CD4-positive, alpha-beta T cell treated with Interleukin-17A for 1 hour (primary cell): ENCODE measurements at places on chromosomes 12 and 14.

GRCh38 chr14:49961270-49962222 is 68.7 kb downstream of the ARF6 start:
- DNase-seq = no peak

GRCh38 chr14:102544747-102545460 is 35.3 kb upstream of the ANKRD9 start:
- no peak for DNase-seq

- DNase-seq = no peak
Measured at GRCh38 chr14:70018713-70019211, 139.5 kb downstream of the SMOC1 start.

DNA sequence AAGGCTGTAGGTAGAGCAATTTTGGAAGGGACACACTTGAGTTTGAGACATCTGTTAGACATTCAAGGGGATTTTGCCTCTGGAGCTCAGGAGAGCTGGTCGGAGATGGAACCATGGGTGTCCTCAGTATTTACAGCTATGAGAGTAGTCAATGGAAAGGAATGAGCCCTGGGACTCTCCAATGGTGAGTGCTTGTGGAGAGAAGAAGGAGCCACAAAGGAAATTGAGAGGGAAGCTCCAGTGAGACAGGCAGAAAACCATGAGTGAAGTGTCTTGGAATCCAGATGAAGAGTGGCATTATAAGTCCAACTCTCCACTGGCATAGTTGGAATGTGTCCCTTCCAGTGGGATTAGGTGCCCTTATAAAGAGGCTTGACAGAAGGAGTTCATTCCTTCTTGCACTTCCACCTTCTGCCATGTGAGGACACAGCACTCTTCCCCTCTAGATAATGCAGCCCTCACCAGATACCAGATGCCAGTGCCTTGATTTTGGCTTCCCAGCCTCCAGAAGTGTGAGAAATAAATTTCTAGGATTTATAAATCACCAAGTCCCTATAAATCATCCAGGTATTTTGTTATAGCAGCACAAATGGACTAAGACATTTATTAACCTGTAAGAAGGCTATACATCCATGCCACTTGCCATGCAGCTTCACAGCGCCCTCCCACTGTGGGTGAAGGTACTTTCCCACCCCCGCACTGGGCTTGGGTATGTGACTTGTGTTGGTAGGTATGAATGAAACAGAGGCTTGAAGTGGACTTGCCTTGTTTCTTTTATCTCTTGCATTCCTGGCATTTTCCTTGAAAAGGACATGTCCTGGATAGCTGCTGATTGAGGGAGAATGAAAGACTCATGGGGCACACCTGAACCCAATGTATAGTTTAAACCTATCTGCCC is 27.3 kb downstream of the LLPH start:
- no peak for DNase-seq

GRCh38 chr14:85415015-85415712 is 114.8 kb upstream of the FLRT2 start:
- no peak for DNase-seq

GRCh38 chr14:93923626-93924025 is 3.5 kb upstream of the FAM181A start:
- no peak for DNase-seq

DNA sequence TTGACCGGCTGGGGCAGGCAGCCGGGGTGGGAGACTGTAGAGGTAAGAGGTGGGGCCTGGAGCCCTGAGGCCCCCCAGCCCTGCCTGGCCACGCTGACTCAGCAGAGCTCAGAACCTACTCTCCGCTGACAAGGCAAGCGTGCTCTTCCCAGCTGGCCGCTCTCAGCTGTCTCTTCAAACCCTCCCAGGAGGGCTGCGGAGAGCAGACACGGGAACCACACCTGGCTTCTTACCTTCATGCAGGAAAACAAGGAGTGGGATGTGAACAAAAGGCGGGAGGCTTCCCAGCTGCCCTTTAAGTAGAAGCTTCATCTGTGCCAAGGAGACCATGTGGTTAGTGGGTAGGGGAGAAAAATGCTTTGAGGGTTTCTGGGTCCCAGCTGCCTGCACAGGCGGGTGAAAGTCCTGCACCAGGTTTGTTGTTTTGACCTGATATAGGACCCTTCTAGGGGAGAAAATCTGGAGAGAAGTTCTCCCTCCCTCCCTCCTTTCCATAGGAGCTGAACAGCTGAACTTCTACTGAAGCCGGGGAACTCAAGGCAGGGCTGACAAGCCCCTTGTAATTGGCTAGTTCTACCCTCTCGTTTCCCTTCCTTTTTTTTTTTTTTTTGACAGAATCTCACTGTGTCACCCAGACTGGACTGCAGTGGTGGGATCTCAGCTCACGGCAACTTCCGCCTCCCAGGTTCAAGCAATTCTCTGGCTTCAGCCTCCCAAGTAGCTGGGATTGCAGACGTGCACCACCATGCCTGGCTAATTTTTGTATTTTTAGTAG is 12.8 kb upstream of the TESC start:
- no peak for DNase-seq

DNA sequence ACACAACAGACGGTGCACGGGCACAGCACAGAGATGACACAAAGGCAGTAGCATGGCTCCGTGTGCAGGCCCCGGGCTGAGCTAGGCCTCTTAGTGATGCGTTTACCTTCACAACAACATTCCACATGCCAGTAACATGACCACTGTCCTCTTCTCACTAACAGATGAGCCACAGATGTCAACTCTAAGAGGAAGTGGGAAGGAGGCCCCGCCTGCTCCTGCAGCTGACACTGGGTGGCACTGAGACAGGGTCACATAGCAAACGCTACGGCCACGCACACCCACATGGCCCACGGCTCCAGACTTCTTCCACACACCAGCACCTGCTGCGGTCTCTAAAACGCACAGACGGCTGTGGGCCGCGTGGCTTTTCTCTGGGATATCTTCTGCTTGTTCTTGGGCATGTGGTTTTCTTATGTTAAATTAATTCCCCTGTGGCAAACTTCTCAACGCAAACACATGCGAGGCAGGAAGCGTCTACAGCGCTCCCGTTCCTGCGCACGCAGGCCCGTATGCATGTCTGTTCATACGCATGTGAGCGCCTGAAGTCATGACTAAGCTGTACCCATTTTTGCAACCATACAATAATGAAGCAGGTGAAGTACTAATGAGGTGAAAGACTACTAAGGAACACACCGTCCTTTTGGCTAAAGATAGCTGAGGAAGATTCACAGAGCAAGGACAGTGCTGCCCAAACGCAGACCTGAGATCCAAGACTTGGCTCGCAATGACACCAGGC is 26.8 kb downstream of the AMN start:
- peak; percentile 35 for DNase-seq

GRCh38 chr14:64763801-64764621 is 59.8 kb downstream of the PLEKHG3 start:
- no peak for DNase-seq

- DNase-seq = peak; percentile 36
Measured at GRCh38 chr12:117189725-117190209, 503 bp downstream of the FBXO21 start.

GRCh38 chr12:46366771-46367170 is 5.8 kb downstream of the SLC38A2 start:
- DNase-seq = no peak

GRCh38 chr14:78253986-78254385 is 83.8 kb downstream of the NRXN3 start:
- no peak for DNase-seq

GRCh38 chr12:26297396-26298070 is 102.2 kb downstream of the SSPN start:
- no peak for DNase-seq

GRCh38 chr14:87896393-87897380 is 96.3 kb downstream of the GALC start:
- peak; percentile 23 for DNase-seq

DNA sequence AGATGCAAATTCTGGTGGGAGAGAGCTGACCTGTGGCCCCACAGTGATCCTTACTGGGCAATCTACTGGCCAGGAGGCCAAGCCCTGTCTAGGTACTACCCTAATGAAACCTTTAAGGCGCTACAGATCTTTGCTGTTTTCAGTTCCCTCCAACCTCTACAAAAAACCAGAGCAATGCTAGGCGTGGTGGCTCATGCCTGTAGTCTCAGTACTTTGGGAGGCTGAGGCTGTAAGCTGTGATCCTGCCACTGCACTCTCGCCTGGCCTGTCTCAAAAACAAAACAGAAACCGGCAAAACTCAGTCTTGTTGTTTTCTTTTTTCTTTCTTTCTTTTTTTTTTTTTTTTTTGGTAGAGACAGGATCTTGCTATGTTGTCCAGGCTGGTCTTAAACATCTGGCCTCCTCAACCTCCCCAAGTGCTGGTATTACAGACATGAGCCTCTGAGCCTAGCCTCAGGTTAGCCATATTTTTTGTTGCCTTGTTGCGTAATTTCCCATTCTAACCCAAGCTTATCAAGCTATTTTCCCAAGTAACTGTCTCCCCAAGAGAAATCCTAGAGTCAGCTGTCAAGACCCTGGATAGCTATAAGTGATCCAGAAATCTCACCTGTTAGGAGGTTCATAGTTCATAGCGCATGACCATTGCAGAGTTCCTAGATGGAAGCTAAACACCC is 2.8 kb downstream of the ETFBKMT start:
- DNase-seq = no peak

DNA sequence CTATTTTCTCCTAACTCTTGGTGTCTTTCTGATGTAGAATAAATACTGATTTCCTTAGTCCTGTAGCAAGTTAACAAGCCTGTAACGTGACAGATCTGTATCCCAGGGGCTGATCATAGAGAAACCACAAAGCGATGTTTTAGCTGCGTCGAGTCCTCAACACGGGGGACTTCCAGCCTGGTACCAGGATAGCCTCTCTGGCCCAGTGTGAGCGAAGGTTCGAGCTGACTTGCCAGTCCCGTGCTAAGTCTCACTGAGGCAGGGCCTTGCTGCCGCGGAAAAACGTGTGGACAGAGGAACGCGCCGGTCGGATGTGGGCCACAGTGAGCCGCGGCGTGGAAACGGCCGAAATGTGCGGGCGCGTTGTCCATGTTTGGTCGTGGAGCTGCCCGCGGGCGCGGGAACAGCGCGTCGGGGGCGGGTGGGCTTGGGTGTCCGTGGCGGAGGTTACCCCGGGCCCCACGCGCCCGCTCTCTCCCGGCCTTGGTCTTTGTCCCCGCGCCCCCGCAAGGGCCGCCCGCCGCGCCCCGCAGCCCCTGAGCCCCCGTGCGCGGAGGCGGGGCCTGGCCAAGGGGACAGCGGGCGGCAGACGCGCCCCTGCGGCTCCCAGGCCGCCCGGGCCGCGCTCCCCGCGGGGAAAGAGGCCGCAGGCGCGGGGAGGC is 531 bp upstream of the EML1 start:
- no peak for DNase-seq

GRCh38 chr12:10276774-10277173 is 30.9 kb upstream of the KLRD1 start:
- no peak for DNase-seq

- DNase-seq = no peak
Measured at GRCh38 chr12:119201789-119202543, 23.2 kb downstream of the HSPB8 start.

GRCh38 chr12:116104167-116104767 is 173.2 kb downstream of the MED13L start:
- no peak for DNase-seq

DNA sequence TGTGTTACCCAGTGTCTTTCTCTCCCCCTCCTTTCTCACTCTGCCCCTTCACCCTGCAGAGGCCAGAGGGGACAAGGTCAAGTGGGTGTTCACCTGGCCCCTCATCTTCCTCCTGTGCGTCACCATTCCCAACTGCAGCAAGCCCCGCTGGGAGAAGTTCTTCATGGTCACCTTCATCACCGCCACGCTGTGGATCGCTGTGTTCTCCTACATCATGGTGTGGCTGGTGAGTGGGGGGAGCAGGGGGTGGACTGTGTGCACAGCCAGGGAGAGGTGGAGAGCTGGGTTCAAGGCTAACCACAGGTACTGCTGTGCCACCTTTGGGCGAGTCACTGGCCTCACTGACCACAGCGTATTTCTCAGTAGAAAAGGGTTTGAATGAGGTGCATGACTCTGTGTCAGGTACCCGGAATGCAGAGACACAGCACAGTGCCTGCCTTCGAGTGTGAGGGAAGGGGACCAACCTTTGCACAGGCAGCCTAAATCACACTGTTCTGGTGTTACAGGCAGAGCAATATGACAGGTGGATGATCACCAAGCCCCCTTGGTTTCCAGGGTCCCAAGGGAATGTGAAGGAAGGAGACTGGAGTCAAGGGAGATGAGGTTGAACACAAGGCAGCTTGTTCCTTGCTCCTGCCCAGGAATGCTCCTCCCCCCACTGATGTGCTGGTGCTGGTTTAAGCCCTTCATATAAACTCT is 30.8 kb upstream of the RIN3 start:
- DNase-seq = no peak

DNA sequence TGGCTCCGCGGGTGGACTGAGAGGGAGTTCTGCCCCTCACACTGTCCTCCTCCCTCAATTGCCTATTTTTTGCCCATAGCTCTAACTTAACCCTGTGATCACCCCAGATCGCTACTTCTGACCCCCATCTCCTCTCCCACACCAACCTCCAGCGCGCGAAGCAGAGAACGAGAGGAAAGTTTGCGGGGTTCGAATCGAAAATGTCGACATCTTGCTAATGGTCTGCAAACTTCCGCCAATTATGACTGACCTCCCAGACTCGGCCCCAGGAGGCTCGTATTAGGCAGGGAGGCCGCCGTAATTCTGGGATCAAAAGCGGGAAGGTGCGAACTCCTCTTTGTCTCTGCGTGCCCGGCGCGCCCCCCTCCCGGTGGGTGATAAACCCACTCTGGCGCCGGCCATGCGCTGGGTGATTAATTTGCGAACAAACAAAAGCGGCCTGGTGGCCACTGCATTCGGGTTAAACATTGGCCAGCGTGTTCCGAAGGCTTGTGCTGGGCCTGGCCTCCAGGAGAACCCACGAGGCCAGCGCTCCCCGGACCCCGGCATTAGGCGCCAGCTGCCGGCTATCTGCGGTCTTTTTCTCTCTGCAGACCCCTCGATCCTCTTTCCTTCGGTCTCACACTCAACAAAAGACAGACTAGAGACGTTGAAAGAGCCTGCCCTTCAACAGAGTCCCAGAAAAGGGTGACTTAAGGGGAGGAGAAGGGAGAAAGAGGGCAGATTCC is 3.0 kb upstream of the TBX3 start:
- DNase-seq = no peak

DNA sequence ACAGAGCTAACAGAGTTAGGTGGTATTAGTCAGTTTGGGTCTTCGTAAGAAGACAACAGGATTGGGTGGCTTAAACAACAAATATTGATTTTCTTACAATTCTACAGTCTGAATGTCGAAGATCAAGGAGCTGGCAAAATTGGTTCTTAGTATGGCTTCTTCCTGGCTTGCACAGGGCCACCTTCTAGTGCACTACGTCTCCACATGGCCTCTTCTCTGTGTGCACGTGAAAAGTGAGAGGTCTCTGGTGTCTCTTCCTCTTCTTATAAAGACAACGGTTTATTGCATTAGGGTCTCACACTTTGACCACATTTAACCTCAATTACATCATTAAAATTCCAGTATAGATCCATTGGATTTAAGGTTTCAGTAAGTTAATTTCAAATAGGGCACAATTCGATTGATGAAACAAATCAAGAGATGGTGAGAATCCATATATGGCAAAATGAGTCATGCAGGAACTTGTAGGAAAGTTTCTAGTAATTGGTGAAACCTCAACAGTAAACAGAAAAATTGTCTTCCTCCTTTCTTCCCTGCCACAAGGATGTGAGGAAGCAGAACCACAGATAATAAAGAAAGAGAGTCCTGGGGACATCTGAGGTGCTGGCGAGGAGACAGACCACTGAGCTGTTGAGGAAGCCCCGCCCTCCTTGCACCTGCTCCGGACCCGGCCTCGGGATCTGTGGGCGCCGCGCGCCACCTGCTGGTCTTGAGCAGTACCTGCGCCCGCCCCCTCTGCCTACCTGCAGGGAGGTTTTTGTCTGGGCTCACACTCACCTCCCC is 846.7 kb downstream of the TMEM121 start:
- DNase-seq = peak; percentile 76
